ENCODE measurements at places on chromosomes 11 and 22.

DNA sequence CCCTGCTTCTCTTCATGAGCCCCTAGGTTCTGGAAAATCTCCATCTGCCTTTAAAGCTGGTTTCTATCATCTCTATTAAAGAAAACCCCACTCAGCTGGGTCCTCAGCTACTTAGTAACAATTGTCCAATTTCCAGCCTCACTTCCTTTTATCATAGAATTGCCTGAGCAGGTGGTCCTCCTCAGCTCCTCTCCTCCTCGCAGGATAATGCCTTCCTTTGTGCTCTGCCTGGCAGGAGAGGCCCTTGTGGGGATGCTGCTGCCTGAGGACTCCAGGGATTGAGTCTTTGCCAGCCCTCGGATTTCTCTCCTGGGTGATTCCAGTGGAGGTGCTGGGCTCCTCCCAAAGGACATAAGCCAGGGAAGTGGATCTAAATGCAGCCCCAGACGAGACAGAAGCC lies 448.3 kb downstream of the INSC start:
- DNase-seq, result no peak

DNA sequence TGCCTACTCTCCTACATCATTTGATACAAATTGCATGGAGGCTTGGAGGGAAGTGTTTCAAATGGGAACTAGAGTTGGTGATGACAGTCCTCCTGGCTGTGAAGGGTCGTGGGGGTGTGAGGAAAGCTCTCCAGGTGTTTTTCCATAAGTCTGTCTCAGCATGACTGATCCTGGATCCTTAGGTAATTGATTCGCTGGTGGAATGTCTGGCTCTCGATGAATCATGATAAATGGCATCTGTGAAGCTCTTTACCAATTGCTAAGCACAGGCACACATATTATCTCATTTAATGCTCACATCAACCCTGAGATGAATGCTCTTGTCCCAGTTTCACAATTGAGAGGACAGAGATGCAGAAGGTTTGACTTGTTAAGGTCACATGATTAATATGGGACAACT lies 107.5 kb downstream of the PKNOX2 start:
- DNase-seq, result no peak

- no peak for DNase-seq
Observed at GRCh38 chr11:1202776-1203504, 19.9 kb upstream of the MUC5B start.

- no peak for DNase-seq
Observed at GRCh38 chr22:16774911-16775500, 50.2 kb downstream of the XKR3 start.

DNA sequence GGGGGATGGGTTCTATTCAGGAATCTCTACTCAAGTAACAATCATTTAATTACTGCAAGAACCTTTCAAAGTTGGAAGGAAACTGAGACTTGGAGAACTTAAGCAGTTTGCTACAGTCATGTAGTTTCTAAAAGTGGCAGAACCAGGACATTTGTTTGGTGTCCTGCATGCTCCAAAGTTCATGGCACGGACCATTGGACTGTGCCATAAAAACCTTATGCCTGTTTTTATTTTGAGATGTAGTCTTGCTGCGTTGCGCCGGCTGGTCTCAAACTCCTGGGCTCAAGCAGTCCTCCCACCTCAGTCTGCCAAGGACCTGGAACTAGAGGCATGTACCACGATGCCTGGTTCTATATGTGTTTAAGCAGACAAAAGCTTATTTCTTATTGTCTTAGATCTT lies 18.6 kb upstream of the AIFM3 start:
- DNase-seq, result no peak

GRCh38 chr11:24064309-24064903 lies 432.4 kb upstream of the LUZP2 start:
- no peak for DNase-seq

- DNase-seq, result peak; percentile 73
Observed at GRCh38 chr11:120780239-120780638, 243.7 kb upstream of the TBCEL start.

- DNase-seq, result no peak
Observed at GRCh38 chr11:58639103-58639502, 16.6 kb downstream of the CNTF start.

GRCh38 chr11:59582006-59582405 lies 33.6 kb downstream of the OSBP start:
- DNase-seq, result no peak

DNA sequence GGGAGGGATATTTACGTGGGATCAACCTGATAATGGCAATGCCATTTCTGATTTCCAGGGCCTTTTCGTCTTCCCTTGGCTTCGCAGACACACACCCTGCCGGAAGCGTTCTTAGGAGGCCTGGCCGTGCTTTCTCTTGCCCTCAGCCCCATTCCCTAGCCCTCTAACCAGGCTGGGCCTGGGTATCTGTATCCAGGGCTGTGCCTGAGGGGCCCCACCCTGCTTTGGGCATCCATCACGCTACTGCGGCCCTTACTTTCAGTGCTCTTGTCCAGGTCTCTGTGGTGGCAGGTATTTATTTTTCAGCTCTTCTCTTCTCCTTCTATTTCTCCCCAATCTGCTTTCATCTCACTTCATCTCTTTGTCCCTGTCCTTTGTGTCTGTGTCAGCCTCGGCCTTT lies 105.0 kb downstream of the ZBTB16 start:
- DNase-seq, result no peak

Data from pulmonary artery endothelial cell (primary cell).